ENCODE measurements at places on chromosomes 13 and 19.

GRCh38 chr19:51338563-51339312 is 3.2 kb downstream of the VSIG10L start:
- peak; percentile 82 for DNase-seq

DNA sequence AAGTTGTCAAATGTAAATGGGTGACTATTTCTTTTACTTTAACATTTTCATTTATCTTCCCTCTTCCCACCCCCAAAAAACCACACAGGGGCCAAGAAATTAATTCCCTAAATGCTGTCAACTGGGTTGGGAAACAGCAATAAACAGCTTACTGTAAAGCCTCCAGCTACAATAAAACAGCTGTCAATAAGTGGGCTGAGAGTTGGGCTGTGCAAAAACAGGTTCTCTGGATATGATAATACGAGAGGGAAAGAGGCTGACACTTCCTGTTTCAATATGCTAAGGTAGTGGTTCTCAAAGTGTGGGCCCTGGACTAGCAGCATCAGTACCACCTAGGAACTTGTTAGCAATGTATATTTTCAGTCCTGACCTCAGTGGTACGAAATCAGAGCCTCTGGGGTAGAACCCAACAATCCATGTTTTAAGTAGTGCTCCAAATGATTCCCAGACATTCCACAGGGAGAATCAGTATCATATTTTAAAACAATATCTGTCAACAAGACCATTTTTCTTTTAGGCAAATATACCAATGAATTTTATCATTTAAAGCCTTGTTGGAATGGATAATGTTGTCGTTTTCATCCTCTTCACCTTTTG is 8.4 kb downstream of the PCDH9 start:
- DNase-seq = no peak

DNA sequence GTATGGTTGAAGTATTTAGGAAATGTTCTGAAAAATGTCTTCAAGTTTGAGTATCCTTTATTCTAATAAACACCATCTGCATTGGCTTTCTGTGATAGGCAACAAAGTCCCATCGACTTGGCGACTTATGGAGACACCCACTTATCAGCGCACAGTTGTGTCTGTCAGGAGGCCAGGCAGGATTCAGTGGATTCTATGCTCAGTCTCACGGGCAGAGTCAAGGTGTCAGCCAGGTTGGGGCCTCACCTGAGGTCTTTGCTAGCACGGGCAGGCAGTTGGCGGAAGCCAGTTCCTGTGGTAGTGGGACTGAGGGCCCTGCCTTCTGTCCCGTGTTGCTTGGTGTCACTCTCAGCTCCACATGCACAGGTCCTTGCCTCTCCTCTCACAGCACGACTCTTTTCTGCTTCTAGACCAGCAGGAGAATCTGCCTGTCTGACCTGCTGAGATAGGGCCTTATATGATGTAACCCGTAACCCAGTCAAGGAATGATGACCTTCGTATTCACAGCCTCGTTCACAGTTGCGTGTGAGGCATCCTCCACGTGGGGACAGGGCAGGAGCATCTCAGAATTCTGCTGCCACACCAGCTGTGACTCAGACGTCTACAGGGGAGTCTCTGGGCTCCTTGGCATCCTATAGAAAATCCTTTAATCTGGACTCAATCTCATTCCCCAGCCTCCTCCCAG is 10.0 kb downstream of the CUL4A start:
- no peak for DNase-seq

GRCh38 chr13:75628801-75629200 is 7.3 kb upstream of the LMO7 start:
- no peak for DNase-seq

DNA sequence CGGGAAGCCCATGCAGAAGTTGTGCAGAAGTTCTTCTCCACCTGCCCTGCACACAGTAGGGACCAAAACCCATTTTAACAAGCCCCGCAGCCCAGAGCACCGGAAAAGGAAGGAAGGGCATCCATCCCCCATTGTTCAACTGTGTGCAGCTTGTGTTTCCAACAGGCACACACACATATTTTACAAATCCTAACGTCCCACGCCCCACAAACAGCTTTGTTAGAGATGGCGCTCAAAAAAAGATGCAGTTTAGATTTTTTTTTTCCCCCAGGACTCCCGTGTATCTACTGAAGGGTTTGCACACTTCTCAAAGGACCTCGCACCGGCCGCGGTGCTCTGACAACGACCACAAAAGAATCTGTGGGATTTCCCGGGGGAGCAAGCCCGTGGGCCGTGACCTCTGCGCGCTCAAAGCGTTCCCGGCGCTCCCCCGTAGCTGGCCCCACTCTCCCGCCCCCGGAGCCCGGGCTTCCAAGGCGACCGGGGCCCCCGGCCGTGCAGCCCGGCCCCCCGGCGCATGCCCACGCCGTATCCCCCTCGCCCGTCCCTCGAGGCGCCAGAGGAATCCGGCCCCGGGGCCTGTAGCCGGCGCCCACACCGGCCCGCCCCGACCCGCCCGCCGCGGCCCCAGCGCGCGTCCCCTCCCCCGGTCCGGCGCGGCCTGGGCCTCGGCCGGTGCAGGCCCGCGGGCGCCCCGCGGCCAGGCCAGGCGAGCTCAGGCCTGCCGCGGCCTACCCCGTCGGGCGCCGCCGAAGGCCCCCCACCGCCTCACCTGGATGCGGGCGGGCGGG is 523 bp downstream of the ELAVL1 start:
- peak; percentile 14 for DNase-seq

DNA sequence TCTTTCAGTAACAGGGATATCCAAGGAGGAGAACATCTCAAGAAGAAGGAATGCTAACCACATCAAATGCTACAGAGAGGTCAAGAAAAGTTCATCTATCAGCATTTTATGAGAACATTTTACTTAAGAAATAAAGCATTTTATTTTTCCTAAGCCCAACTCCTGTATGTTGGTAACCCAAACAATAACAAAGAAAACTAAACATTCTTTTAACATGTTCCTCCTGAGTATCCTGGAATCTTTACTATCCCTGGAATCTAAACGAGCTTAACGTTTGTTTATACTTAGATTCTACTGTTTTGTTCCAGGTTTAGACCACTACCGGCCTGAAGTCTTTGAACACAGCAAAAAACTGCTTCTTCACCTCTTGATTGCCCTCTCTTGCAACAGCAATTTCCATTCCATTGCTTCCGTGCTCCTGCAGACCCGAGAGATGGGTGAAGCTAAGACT is 89.7 kb downstream of the ZAR1L start:
- no peak for DNase-seq

GRCh38 chr13:108352599-108352998 is 83.1 kb downstream of the TNFSF13B start:
- DNase-seq = no peak

GRCh38 chr13:28723806-28724205 is 5.0 kb upstream of the SLC46A3 start:
- DNase-seq = no peak

- no peak for DNase-seq
Measured at GRCh38 chr19:11261971-11262839, at the start of gene DOCK6. TSS of gene DOCK6 (minus strand) at chr19:11262524. CDS start at chr19:11262440, 84 bp downstream.

GRCh38 chr13:34863360-34864135 is 78.5 kb upstream of the NBEA start:
- no peak for DNase-seq

GRCh38 chr13:39049274-39049673 is 11.0 kb downstream of the NHLRC3 start:
- no peak for DNase-seq

GRCh38 chr19:912181-913079 is 589 bp downstream of the R3HDM4 start:
- no peak for DNase-seq

DNA sequence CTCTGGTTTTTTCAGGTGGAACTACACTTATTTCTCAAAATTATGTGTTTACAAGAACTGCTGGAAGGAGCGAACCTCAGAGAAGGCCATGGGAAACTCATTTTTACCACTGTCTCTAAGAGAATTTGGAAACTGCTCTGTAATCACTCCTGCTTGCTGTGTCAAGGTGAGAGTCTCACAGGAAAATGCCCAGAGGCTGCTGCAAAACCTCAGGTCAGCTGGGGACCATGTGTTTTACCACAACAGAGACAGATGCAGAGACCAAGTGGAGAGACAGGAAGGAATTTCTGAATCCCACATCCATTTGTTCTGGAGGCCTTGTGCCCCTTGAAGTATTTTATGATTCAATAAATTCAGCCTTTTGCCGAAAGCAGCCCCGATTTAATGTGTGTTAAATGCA is 743.8 kb upstream of the SLC10A2 start:
- DNase-seq = no peak

- DNase-seq = no peak
Measured at GRCh38 chr13:50392977-50393376, 377.7 kb downstream of the KCNRG start.

GRCh38 chr13:24788538-24788937 is 24.6 kb downstream of the RNF17 start:
- DNase-seq = no peak

GRCh38 chr19:17503240-17503639 is 8.2 kb upstream of the PGLS start:
- DNase-seq = no peak

DNA sequence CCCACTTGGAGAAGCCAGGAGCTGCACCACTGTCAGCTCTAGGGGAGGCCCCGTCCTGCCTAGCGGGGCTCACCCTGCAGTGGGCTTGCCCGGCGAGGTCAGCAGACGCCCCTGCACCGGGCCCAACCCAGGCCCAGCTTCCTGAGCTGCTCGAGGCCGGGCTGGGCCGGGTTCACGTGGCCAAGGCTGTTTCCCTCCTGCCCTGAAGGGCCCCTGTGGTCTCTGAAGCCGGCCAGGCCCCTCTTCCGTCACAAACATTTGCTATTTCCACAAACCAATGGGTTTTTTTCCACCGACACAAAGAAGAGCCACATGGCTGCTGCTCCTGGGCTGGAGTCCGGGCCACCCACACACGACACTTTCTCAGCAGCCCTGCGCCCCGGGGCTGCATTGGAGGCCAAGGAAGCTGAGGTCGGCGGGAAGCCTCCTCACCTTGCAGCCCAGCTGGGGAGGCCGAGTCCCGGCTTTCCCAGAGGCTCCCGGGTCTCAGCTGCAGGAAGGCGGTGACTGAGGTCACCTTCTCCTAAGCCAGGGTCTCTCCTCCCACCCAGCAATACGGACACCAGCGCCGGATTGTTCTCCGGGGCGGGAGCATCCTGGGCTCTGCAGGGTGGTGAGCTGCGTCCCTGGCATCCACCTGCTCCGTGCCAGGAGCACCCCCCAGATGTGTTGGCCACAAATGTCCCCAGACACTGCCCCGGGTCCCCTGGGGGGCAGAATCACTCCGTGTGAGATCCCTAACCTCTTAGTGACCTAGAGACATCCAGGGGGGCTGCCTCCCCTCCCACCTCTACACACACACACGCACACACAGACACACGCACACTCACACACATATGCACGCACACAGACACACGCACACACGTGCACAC is 80.5 kb downstream of the GADD45B start:
- DNase-seq = no peak
